ENCODE measurements at places on chromosomes 1 and 21.

DNA sequence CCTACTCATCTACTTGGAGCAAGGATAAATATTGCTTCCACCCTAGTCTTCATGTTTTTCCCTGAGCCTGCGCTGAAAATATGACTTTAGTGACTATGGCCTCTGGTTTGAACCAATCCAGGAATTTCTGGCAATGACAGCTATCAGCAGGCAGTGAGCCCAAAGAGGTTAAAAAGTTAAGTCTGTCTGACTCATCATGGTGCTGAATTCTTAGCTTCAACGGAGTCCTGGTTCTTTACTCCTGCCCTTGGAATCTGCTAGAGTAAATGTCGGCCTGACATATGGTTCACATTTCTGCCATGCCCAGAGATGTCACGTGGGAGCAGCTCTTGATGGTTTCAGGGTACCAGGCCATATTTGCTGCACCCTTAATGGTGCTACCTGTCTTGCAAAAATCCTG is 351.6 kb upstream of the PLXNA2 start:
- no peak for DNase-seq

- no peak for DNase-seq
Measured at GRCh38 chr1:21939650-21940374, 2.7 kb upstream of the HSPG2 start.

GRCh38 chr1:152185544-152186391 is 26.7 kb upstream of the RPTN start:
- no peak for DNase-seq

DNA sequence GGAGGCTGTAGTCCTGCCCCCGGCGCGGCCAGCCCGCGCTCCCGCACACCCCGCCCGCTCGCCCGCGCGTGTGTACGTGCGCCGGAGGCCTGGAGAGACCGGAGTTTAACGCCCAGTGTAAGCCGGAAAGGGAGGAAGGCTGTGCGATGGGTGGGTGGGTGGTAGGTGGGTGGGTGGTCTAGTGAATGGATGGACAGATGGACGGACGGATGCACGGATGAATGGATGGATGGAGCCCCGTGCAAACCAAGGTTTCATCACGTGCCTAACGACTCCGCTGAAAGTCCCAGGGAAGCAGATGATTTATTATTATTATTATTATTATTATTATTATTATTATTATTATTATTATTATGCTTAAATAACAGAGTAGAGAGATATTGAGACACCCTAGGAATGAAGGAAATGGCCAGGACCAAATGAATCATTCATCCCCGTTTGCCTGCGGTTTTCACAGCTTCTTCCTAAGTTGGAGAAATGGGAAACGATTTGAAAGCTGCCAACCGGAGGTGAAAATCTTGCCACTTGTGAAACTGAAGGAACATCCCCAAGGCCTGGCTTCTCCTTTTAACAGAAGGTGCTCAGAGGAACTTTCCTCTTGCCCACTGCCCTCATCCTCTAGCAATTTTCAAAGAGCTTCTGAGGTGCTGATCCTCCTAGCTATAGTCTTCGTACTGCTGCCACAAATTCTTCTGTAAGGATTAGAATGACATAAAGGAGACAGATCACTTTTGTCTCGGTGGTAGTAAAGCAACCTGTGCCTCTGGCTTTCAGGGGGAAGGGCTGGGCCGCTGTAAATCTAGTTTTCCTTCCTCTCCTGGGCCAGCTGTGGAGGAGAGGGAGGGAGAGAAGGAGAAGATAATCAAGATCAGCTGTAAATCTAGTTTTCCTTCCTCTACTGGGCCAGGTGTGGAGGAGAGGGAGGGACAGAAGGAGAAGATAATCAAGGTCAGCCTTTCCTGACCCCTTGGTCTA is 648 bp upstream of the RGS7 start:
- DNase-seq: no peak

GRCh38 chr1:18149027-18149641 is 41.5 kb downstream of the IGSF21 start:
- no peak for DNase-seq

- peak; percentile 74 for DNase-seq
Measured at GRCh38 chr1:116987256-116987555, 14.4 kb upstream of the CD101 start.

GRCh38 chr1:84742653-84743052 is 52.4 kb upstream of the SSX2IP start:
- DNase-seq: no peak

- DNase-seq: no peak
Measured at GRCh38 chr1:86965012-86965826, 50.8 kb downstream of the HS2ST1 start.

DNA sequence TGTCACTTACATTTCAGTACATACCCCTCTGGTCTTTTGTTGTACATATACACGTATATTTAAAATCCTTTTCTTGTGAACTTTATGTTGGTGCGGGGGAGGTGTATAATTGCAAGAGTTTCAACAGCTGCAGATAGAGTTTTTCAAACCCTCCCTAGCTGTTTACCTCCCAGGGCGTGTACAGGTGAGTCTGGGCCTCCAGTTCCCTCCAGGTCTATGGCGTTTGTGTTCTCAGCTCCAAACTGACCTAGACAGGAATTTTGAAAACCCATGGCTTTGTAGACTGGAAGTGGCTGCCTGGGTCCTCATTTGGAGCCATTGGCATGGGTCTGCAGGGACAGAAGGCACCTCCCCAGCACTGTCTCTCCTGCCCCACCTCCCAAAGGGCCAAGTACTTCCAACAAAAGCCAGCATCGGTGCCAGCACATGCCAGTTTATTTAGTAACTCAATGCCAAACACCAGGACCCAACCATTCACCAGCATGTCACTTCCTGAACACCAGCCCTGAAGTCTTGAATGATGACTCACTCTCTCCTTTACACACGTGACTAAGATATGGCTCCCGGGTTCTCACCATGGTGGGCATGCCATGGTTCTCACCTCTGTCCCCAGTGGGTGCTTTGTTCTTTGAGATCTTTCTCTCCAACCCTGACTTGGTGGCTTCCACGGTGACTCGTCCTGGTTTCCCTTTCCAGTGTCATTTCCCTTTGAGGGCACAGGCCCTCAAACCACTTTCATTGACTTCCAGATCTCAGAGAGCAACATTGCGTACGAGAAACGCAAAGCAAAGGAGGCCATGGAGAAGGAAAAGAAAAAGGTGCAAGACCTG is 57.3 kb upstream of the EFHD2 start:
- no peak for DNase-seq

- DNase-seq: no peak
Measured at GRCh38 chr1:226417350-226417749, 9.5 kb upstream of the PARP1 start.

GRCh38 chr1:156376146-156376545 is 7.1 kb downstream of the RHBG start:
- DNase-seq: no peak

DNA sequence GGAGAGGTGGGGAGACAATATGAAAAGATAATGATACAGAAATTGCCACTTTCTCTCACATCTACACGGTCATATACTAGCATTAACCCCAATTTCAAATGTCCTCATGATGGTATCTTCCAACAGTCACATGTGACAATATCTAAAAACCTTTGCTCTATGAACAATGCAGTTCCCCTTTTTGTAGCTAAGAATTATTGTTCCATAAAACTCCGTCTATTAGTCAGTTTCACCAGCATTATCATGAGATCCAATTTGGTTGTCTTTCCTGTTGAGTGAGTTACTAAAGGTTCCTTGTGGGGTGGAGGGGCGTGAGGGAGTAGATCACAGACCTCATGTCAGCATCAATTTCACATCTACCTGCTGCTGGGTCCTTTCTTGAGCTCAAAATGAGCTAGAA is 1.7 kb downstream of the TIAM1 start:
- no peak for DNase-seq

DNA sequence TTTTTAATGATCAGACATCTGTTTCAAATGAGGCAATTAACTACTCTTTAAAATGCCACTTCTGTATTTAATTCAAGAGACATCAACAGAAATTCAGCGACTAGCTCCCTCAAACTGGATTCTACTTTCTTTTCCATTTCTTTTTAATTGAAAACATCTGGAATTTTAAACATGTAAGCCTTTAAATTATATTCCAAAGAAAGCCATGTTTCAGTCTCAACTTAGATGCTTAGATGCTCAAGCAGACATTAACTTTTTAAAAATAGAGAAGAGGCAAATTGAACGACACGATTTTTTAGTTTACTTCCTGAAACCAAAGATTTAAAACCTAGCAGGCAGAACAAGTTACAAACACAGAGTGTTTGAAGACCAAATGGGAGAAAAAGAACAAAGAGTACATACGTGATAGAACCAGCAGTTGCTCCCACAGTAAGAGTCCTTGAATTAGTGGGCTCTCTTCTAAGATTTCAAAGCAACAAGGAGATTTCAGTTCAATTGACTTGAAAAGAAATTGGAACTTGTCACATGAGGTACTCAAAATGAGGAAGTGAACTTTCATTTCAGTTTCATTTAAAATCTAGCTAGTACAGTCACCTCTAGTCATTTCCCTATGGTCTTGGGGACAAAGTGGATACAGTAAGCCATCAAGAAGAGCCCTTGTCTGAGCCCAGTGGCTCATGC is at the start of gene CTSS:
Gene CTSS, minus strand, starts transcription at position 483 of the 681 bp plus-strand sequence. CDS start 1,015 bp downstream, outside the sequence.
- no peak for DNase-seq

DNA sequence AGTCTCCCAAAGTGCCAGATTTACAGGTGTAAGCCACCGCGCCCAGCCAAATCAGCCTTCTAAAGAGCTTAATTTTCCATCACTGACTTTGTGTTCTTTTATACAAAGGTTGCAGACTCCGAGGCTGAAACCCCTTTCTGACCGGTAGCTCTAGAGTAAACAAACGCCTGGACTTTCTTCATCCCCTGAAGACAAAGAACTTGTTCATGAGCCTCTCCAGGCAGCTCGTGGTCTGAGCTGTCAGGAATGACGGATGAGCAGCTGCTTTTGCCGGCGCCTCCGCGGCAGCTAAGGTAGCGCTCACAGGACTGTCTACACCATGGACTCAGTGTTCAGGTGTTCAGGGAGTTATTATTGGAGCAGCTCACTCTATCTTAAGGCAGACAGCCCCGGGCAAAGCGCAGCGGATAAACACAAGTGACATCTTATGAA is 128.5 kb upstream of the ERRFI1 start:
- DNase-seq: no peak

- no peak for DNase-seq
Measured at GRCh38 chr1:90720145-90720636, 3.1 kb upstream of the BARHL2 start.

DNA sequence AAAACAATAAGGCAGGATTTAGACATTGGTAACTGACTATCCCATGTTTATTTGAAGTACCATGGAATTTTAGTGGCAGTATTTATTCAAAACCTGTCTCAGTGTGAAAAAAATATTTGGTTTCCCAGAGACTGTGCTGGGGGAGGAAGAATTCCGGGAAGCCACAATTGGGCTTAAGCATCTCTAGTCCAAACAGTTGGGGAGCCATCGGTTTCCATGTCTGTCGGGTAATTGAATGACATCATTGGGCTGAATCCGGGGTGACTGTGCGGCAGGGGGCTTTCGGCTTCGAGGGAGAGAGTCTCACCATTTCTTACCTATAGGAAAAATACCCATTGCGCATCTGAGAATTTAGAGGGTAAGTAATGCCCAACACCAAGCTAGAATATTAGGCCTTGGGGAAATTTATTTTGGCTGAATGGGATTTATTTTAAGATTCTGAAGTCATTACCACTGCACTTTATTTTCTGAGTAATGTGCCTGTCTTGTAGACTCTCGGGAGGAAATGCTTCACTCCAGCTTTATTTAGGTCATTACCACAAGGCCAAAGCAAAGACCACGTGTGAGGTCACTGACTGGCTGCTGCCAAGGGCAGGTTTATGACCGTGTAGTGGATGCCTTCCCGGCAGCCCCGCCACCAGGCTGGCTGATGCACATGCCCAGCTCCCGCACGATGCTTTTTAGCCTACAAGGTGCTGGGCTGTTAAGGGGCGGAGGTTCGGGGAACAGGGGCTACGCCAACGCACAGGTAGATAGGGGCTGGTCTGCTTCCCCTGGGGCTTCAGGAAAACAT is 23.1 kb upstream of the UMODL1 start:
- no peak for DNase-seq

DNA sequence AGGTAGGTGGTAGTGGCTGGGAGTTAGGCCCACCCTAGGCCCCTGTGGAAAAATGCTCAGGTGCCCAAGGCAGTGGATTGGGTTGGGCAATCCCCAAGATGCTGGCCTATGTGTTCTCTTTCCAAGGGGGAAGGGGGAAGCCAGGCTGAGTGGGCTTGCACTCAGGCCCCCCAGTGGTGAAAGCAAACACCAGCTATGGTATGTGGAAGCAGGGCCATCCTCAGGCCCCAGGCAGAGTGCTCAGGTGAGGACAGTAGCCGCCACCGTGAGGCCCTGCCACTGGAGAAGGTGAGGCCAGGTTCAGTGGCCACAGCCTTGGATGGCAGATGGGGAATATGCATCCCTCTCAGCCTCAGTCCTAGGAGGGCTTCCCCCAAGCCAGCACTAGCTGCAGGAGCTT is 11.8 kb downstream of the LY9 start:
- DNase-seq: no peak

DNA sequence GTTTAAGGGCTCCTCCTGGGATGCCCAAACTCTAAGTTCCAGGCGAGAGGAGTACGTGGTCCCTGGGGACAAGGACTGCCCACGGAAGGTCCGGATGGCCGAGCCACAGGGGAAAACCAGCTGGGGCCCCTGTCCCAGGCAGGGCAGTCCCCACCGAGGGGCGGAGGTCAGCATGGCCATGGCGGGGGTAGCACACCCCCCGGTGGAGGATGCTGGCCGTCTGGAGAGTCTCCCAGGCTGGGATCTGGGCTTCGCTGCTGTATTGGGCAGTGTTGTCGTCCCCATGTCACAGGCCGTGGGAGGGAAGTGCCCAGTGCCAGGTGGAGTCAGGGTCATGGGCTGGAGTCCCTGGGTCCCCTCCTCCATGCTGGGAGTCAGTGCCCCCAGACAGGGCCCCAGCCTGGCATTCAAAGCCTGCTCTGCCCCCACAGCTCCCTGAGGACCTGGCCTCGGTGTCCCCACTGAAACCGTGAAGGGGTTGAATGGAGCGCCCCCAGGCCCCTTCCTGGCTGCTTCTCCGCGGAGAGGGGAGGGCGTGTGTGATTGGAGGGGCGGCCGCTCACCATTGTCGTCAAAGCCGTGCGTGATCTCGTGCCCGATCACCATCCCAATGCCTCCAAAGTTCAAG is 6.8 kb downstream of the PRXL2B start:
- DNase-seq: no peak

DNA sequence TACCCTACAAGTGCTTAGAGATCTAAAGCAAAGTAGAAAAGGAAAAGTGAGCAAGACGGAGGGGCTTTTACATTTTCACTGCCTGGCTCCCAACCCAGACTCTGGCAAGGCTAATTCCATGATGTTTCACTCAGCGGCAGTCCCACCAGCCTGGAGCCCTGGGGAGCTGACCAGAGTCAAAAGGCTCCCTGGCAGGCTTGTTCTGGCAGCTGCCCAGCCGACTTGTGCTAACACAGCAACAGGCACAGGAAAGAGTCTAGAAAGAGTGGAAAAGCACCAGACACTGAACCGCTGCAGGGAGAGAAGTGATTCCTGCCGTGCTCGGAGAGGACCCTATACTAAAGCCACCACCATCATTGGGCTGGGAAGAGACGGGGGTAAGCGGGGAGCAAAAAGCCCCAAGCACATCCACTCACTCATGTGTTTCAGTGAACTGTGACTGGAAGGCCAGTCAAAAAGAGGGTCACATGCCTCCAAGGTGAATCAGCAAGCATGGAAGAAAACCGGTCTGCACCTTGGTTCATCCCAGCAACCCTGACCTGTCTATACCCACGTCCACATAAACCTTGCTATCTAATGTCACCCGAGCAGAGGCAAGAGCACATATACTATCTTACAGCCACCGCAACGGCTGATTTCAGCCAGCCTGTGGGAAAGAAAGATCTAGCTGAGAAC is 8.0 kb downstream of the SMIM12 start:
- DNase-seq: no peak
